ENCODE measurements at places on chromosomes 3 and 15.

- no peak for DNase-seq
Observed at GRCh38 chr3:150324788-150325187, 83.3 kb upstream of the TSC22D2 start.

DNA sequence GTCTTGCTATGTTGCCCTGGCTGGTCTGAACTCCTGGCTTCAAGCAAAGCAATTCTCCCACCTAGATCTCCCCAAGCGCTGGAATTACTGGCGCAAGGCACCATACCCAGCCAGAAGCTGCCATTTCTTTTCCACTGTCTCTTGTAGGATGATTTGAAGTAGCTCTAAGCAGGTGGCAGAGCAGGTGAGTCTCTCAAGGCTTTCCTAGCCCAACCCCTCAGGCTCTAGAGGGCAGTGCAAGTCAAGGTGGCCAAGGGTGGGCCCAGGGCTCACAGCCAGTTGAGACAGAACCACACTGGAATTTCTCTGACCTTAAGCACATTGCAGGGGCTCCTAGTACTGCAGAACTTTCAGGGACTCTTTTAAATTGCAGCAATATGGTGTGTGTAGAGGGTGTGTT is 15.6 kb upstream of the DAG1 start:
- no peak for DNase-seq

- DNase-seq = no peak
Observed at GRCh38 chr3:41304593-41304992, 105.3 kb downstream of the CTNNB1 start.

- DNase-seq = no peak
Observed at GRCh38 chr3:535566-536416, 339.2 kb downstream of the CHL1 start.

DNA sequence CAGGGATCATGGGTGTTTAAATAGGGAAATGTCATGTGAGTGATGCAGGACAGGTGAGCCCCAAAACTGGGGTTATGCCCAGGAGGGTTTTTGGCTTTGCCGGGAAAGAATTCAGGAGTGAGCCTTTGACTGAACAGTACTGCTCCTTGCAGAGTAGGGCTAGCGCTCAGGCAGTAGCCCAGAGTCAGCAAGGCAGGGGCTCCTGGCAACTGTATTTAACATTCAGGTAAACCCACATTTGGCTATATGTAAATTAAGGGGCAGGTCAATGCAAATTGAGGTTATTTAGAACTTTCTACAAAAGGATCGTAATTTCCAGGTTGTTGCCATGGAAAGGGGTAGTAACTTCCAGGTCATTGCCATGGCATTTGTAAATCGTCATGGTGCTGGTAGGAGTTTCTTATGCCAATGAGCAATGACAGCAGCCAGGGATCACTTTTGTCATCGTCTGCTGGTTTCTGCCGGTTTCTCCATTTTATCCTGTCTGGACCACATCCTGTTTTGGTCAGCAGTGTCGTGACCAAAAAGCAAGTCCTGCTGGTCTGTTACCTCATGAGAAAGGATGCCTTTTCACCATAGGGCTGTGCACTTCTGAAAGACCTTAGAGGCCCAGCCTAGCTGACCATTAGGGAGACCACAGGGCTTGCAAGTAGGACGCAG is 24.3 kb downstream of the MTHFS start:
- no peak for DNase-seq

GRCh38 chr3:20316238-20316637 is 130.2 kb upstream of the SGO1 start:
- DNase-seq = no peak

- DNase-seq = no peak
Observed at GRCh38 chr15:27473845-27474244, 502.9 kb downstream of the GABRG3 start.

GRCh38 chr3:48219543-48219942 is 3.8 kb upstream of the CAMP start:
- DNase-seq = no peak

DNA sequence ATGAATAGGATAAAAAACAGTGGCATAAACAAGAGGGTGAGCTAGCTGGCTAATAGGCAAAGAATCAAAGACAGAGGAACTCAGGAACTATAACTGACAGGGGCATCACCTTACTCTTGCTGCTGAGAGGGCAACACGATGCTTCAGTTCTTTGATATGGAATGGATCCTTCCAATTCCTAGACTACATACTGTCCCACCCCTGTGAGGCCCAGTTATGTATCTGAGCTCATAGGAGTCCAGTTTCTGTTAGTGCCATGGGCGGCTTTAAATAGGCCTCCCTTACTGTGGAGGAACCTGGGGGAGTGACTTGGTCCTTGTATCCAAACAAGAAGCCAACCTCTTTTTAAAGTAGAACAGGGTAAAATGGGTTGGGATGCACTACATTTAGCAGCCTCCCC is 37.3 kb downstream of the CD47 start:
- DNase-seq = no peak

DNA sequence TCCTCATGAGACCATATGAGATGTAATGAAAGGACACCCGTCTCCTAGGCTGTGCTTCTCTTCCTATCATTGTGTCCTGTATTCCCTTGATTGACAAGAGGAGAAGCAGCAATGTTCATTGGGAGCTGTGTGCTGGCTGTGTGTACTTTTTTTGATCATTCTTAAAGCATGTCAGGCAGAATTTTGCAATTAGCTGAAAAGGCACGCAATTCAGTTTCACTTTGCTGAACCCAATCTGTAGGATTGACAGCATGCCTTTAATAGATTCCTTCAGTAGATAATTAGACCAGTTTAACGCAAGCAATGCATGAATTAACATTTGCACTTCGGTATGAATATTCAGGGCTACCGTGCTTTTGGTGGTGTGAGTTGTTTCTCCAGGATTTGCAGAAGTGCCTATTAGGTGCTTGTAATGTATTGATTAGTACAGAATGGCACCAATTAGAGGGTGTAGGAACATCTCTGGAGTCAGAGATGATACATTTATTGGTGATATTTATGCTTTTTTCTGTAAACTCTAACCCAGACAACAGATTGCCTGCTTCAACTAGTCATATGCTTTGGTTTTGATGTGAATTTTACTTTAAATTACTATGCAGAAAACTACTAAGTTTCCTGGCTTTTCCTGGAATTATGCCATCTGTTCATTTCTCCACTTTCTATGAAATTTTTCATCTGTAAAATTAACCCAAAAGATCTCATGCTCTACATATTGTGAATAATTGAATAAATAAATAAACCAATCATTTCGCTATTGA is 114.3 kb downstream of the NSUN3 start:
- no peak for DNase-seq

GRCh38 chr3:15666277-15666676 is 64.7 kb downstream of the BTD start:
- no peak for DNase-seq

DNA sequence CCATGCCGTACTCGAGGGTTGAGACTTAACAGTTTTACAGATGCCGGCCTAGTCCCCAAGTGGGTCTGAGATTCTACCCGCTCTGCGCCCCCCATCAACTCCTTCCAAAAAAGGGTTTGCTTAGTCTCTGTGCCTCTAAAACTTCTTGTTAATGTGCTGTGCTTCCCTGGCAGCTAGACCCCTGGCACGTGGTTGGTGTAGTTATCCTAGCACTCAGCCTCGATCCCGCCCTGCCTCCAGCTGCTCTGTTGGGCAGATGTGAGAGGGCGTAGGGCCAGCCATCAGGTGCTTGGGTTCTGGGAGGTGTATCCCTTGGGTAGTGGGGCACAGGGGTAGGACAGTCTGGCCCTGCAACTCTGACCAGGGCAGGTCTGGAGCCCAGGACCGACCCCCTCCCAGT is 79.5 kb downstream of the FBLN2 start:
- DNase-seq = no peak

GRCh38 chr15:95822961-95823360 is 507.5 kb upstream of the NR2F2 start:
- DNase-seq = no peak

GRCh38 chr3:98532709-98533571 is 1.2 kb downstream of the GPR15 start:
- no peak for DNase-seq

DNA sequence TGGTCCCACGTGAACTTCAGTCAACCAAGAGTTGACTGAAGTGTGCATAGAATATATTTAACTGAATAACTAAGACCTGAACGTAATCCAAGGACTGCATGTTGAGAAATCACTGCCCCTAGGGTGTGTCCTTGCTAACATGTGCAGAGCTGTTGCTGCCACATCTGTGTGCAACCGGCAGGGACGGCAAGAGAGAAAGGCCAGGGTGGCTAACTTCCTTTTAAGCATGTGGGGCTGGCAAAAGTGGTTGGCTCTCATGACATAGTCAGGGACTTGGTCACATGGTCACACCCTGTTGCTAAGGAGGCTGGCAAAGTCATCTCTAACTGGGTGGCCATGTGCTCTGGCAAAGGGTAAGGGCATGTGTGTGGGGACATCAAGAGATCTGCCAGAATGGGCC is 52.4 kb downstream of the GASK1A start:
- no peak for DNase-seq

GRCh38 chr3:28669870-28670269 is 321.2 kb upstream of the AZI2 start:
- DNase-seq = no peak

DNA sequence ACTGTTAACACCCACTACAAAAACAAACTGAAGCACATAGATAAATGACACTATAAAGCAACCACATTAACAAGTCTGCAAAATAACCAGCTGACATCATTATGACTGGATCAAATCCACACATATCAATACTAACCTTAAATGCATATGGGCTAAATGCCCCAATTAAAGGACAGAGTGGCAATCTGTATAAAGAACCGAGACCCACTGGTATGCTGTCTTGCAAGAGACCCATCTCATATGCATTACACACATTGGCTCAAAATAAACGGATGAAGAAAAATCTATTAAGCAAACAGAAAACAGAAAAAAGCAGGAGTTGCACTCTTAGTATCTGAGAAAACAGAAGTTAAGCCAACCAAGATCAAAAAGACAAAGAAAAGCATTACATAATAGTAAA is 1375.4 kb downstream of the ZPLD1 start:
- DNase-seq = no peak

DNA sequence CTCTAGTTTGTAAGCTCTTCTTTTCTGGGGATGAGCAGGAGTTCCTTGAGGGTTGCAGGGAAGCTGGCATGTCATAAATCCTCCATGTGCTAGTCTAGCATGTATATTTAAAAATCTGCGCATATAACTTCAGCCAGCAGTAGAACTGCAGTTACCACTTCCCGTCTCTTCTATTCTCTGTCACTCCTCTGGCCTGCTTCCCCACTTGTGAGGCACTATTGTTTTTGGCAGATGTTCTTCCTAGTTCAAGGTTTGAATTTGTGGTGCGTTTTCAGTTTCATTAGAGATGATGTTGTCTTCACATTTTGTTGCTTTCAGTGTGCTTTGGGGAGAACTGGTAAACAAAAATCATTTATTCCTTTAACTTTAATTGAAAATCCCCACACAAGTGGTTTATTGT is 169.1 kb upstream of the ZPLD1 start:
- no peak for DNase-seq

DNA sequence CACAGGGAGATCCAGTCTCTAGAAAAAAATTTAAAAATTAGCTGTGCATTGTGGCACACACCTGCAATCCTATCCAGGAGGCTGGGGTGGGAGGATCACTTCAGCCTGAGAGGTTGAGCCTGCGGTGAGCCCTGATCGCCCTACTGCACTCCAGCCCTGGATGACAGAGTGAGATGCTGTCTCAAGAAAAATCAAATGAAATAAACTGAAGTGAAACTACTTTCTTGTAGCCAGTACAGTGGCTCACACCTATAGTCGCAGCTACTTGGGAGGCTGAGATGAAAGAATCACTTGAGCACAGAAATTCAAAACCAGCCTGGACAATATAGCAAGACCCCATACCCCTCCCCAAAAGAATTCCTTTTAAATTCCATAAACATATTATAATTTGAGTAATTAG is 35.4 kb downstream of the SMARCC1 start:
- DNase-seq = no peak

- DNase-seq = no peak
Observed at GRCh38 chr3:67624078-67624477, 30.3 kb downstream of the SUCLG2 start.

GRCh38 chr3:7447197-7447769 is 586.4 kb downstream of the GRM7 start:
- no peak for DNase-seq

DNA sequence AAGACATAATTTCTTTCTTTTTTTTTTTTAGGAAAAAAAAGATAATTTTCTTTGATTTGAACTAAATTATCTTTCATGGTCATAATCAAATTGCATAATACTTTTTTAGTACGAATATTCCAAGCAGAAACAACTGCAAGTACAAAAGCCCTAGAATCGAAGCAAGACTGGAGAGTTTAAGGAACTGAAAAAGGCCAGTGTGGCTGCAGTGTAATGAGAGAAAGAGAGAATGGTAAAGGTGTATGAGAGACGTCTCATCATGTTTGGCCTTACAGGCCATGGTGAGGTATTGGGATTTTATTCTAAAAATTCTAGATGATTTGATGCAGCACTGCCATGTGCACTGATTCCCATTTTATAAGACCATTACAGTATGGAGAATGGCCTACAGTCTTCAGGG is 180.9 kb downstream of the SUCNR1 start:
- no peak for DNase-seq

- DNase-seq = no peak
Observed at GRCh38 chr3:85270488-85270887, 311.7 kb downstream of the CADM2 start.

DNA sequence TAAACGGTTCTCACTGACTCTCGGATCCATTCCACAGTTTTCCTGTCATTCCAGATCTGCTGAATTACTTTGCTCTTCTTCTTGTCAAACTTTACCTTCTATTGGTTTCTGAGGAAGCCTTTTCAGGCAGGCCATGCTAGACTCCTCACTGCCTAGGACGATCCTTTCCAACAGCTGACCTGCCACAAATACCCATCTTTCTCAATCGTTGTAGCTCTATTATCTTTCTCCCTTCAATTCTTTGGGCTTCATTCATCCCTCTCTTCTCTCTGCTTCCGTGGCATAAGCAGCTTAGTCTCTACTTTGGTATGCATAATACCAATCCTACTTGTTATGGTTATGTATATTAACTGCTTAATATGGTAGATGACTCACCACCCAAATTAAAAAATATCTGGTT is 421.8 kb downstream of the NLGN1 start:
- no peak for DNase-seq

- no peak for DNase-seq
Observed at GRCh38 chr3:141840737-141841544, 35.5 kb upstream of the ATP1B3 start.

- no peak for DNase-seq
Observed at GRCh38 chr3:63324621-63325020, 46.5 kb downstream of the SYNPR start.
